RCC 7860 (cell line): ENCODE measurements at places on chromosomes 2 and 18.

GRCh38 chr2:43939695-43940256, 56.0 kb downstream of the LRPPRC start:
- no peak for DNase-seq

DNA sequence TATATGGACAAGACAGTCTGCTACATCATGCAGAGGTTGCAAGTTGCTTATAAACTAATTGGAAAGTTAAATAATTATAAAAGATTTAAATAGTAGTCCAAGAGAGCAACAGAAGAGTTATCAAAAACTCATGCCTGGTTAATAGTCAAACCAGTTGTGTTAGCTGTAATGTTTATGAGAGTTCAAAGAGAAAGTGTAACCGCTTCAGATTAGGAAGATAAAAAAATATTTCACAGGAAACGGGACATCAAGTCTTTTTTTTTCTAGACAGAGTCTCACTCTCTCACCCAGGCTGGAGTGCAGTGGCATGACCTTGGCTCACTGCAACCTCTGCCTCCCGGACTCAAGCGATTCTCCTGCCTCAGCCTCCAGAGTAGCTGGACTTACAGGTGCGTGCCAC, 34.6 kb upstream of the RNF125 start:
- DNase-seq: no peak

GRCh38 chr2:198143793-198144192, 339.4 kb downstream of the PLCL1 start:
- DNase-seq: no peak

DNA sequence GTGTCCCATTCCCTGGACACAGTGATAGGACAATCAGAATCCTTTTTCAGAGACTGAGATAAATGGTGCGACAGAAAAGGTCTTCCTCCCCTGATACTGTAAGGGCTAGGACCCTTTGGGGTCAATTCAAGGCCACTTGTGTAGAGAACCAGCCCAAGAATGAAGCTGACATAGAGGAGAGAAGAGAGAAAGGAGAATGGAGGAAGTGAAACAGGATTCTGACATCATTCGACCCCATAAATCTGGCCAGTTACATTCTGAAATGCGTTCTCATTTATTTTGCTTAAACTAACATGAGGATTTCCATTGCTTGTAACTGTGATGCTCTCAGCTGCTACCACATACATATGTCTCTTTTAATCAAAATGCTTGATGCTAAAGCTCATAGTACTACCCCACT, 148.1 kb downstream of the TMEM163 start:
- DNase-seq: no peak

GRCh38 chr2:8148260-8149006, 533.4 kb upstream of the ID2 start:
- peak; percentile 92 for DNase-seq

DNA sequence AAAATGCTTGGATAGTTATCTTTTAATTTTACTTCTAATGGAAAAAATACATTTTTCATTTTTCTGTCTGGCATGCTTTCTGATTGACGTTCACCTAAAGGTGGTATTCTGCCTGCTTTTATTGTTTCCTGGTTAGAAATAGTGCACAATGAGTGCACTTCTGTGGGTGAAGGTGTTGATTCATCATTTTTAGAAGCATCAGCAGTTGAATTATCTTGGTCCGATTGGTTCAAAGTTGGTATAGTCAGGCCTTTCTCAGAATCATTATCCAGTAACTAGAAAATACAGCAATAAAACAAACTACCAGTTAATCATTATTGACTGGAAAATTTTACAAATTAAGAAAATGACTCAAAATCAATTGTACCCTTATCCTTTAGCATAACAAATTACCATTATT, 84.5 kb downstream of the STRADB start:
- DNase-seq: peak; percentile 13

DNA sequence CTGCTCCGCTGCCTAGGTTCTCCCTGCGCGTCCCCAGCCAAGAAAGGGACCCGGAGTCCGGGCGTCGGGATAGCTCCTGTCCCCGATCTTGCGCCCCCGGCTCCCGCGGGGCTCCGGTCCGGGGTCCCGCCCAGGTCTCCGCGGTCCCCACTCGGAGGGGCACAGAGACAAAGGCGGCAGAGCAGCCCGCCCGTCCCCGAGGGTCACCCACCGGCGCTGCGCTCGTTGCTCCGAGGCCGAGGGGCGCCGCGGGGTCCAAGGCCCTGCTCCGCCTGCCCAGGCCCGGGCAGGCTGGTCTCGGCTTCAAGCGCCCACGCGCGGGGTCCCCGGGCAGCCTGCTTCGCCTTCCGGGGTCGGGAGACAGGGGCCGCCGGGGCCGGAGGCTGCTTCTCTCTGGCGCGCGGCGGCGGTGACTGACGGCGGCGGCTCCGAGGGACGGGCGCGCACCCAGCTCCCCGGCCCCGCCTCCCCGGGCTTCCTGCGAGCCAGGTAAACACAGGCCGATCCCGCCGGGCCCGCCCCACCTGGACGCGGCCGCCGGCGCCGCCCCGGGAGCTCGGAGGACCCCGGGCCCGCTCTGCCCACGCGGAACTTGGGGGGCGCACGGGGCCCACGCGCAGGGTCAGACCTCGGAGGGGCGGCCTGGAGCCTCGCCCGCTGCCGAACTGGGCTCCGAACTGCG, at the start of gene MBP:
Gene MBP, minus strand, starts transcription at position 415 of the 682 bp plus-strand sequence. CDS start 27,522 bp downstream, outside the sequence.
- no peak for DNase-seq

DNA sequence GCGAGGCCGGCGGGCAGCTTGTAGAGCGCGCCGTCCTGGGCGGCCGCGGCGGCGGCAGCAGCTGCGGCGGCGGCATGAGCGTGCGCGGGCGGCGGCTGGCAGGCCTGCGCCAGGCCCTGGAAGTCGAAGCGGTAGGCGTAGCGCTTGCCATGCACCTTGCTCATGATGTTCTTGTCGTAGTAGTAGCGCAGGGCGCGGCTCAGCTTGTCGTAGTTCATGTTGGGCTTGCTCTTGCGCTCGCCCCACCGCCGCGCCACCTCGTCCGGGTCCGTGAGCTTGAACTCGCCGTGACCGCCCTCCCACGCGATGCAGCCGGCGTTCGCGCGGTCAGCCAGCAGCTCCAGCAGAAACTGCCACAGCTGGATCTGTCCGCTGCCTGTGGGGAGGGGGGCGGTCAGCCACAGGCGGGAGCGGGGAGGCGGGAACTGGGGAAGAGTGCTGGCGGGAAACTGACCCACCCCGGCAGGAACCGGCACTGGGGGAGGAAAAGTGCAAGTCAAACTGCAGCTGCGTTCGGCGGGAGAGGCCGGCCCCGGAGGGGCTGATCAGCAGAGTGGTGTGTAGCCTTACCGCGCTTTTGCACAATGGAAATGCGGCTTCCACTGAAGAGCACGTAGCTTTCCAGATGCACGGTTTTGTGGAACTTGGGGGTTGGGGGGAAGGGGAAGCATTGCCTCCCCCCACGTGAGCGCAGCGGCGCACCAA, 3.0 kb downstream of the FEV start:
- DNase-seq: no peak

DNA sequence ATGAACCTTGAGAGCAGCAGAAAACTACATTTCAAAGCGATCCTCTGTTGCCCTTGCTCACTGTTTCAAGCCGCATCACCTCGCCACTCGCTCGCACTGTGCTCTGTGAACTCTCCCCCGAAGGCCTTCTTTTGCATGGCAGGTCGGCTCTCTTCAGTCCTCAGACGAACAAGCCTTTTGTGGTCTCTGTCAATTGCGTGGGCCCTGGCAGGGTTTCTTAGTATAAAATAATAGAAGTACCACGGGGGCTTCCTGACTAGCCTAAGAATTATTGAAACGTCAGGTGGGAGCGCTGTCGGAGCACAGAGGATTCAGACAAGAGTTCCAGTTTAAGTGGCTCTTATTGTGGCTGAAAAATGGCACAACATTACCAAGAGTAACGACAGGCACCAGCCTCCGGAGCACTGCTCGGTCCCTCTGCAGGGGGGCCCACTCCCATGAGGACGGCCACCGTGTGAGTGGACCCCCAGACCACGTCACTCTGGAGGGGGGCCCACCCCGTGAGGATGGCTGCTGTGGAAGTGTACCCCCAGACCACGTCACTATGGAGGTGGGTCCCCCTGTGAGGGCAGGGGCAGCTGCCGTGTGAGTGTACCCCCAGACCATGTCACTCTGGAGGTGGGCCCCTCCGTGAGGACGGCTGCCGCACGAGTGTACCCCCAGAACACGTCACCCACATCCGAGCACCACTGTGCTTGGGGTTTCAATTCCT, 237.7 kb downstream of the HDAC4 start:
- no peak for DNase-seq

- peak; percentile 43 for DNase-seq
These were observed 23.6 kb upstream of the RBM44 start for GRCh38 chr2:237774811-237775553.

- no peak for DNase-seq
These were observed 16.7 kb upstream of the GALM start for GRCh38 chr2:38649176-38649728.

GRCh38 chr2:238865015-238865719, 17.3 kb downstream of the TWIST2 start:
- DNase-seq: no peak

DNA sequence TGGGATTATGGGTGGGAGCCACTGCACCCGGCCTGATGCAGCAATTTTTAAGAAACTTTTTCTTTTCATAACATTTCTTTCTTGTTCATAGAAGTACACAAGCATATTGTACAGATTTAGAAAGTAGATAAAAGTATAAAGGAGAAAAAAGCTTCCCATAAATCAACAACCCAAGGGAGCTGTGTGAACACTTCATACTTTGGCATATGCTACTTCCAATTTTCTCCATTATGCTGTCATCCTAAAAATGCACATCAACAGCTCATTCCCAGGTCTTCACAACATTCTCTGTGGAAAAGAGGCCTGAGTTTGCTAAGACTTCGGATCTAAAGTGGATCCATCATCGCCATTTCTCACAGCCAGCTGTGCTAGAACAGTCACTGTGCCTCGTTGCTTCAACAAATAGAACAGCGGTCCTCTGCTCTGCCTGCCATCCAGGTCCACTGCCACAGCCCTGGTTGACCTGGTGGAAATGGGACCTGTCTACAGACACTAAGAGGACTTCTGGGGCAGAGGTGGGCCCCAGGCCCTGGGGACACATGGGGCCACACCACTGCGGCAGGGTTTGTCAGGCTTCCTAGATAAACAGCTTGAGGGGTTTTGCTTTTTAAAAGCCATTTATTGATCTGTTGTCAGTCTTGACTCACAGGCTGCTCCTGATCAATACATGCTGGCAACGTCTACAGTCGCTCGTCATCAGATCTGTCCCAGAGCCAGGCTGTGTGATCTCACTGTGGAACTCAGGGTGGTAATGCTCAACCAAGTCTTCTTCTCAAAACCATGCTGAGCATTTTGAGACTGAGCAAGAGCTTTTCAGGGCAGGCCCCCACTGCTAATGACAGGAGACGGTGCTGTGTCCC, 72.7 kb upstream of the MGAT4A start:
- DNase-seq: no peak

- DNase-seq: no peak
These were observed 499.3 kb downstream of the PID1 start for GRCh38 chr2:228771774-228772173.

- DNase-seq: no peak
These were observed 312.8 kb upstream of the EPAS1 start for GRCh38 chr2:45984366-45984765.

GRCh38 chr2:202098291-202098690, 25.2 kb downstream of the KIAA2012 start:
- no peak for DNase-seq

DNA sequence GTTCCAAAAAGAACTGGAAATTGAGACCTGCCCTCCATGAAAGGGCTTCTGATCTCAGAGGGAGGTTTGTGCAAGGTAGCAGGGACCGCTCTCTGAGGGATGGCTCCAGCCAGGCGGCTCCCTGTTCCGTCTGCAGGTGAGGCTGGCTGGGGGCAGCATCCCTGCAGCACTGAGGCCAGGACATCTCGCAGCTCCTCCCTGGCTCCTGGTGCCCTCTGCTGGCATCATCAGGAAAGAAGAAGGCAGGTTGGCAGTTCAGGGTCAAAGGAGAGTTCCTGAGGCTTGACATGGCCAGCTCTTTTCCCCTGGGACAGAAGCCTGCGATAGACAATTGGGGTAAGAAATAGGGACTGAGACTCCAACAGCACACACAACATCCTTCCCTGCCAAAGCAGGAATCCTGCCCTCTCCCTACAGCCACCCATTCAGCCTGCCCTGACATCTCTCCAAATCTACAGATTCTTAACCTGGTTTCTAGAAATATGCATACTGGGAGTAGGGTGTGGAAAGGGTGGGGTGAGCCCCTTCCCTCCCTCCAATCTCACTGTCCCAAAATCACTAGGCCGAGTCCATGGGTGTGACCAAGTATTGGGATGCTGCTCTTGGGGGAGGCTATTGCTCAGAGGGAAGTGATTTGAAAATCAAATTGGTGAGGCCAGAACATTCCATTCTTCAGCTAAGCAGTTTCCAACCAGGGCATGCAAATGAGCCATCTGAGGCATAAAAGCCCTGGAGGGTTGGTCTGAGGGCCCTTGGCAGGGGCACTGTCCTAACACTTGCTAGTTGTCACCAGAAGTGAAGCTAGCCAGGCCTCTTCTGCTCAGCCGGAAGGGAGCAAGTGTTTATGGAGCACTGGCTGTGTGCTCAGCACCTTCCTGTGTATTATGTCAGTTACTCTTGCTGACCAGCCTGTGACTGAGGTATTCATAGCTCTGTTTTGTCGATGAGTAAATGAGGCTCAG, 185.4 kb downstream of the TFCP2L1 start:
- no peak for DNase-seq

DNA sequence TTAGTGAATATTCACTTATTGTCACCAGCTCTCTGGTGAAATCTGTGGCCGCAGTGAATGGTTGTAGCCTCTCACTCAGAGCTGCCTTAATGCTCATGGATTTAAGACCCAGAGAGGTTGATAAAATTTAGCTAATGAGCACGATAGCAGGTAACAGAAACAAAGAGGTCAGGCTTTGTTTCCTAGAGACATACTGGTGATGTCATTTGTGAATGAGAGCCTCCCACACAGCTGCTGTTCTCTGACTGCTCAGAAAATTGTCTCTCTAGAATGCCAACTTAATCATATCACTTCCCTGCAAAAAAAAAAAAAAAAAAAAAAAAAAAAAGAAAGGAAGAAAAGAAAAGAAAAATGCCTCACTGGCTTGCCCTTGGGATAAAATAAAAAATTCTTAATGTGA, 411.7 kb upstream of the MYT1L start:
- no peak for DNase-seq

GRCh38 chr18:54790109-54790508, 38.2 kb upstream of the RAB27B start:
- DNase-seq: no peak

DNA sequence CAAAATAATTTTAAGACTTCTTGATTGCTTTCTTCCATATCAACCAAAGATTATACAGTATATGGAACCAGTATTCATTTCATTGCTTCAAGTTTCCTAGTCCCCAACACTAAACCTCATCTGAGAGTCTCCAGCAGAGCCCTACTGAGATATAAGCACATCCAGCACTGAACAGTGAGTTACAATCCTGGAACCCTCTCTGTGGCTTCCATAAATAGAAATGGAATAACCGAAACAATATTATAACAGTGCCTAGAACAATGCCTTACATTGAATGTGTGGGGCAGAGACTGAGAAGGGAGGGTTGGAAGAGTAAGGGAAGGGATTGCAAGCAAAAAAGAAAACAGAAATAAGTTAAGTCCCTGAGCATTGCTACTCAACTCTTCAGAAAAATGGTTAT, 18.9 kb downstream of the AAK1 start:
- DNase-seq: no peak

- DNase-seq: no peak
These were observed 62.2 kb downstream of the PTRHD1 start for GRCh38 chr2:24731040-24731439.
